Fibroblast of gingiva (primary cell): ENCODE measurements at places on chromosomes 16 and 17.

DNA sequence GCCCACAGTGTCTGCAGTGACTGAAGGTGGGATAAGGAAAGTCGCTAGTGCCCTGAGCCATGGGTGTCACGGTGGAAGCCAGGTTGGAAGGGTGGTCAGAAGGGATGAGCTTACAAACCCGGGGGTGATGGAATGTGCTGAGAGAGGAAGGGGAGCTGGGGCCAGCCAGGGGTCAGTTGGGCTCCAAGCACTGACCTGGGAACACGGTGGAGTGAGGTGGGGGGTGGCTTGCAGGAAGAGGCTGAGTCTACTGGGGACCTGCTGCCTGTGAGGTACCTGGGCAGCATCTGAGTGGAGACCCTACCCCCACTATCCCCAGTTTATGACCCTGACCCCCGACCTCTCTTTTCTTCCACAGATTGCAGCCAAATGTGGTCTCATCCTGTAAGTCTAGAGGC is 3.1 kb downstream of the TMEM92 start:
- no peak for DNase-seq

DNA sequence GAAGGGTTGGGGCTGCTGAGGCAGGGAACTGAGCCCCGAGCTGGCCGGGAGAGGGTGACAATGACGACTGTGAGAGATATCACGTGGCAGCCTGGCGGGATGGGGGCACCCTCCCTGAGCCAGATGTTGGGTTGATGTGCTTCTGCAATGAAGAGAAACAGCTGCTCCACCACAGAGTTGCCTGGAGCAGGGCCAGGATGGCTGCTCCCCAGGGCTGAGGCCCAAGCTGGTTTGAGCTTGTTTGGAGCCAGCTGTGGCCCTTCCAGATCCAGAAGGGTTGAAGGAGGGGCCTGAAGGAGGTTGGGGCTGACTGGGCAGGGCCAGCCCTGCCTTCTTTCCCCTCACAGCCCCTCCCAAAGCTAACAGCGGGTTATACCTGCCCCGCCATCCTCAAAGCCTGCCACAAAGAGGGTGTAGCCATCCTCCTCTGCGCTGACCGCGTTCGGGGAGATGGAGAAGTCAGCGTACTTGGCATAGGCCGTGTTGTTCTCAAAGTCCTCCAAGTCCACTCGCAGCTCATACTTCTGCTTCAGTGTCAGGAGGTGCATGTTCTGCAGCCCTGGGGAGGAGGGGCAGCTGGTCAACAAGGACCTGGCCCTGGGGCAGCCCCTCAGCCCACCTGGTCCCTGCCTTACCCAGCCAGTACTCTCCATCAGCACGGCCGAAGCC is 2.1 kb downstream of the MFAP4 start:
- DNase-seq: peak; percentile 97

DNA sequence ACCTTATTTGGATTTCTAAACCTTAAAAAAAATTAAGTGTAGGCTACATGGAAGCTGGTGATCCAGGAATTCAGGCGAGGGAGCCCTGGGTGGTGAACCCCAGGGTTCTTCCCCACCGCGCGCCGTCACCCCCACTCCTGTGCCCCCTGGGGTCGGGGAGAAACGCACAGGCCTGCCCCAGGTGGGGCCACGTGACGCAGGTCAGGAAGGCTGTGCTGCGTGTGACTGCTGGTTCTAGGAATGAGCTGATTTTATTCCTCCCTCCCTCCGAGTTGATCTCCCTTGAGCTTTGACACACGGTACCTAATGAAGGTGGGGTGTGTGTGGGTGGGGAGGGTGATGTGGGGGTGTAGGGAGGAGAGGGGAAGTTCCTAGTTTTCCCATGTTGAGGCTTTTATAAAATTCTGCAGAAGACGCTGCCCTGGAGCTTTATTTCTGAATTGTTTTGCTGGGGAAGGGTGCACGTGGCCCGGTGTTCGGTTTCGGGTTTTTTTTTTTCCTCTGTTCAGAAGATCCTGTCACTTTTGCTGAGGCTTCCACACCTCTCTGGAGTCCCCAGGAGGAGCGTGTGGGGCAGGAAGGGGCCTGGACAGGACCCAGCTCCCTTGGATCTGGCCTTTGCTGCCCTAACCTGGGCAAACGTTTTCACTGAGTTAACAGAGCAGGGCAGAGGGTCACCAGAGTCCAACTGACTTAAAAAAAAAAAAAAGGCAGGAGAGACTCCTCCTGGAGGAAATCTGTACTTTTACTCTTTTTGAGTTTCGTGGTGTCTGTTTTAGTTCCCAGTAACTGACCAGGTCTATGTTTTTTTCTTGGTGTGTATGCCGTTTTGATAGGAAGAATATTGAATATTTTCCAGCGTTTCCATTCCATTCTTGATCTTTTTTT is 55.8 kb upstream of the GSE1 start:
- no peak for DNase-seq

- no peak for DNase-seq
Measured at GRCh38 chr17:6066183-6066948, 3.8 kb upstream of the WSCD1 start.

DNA sequence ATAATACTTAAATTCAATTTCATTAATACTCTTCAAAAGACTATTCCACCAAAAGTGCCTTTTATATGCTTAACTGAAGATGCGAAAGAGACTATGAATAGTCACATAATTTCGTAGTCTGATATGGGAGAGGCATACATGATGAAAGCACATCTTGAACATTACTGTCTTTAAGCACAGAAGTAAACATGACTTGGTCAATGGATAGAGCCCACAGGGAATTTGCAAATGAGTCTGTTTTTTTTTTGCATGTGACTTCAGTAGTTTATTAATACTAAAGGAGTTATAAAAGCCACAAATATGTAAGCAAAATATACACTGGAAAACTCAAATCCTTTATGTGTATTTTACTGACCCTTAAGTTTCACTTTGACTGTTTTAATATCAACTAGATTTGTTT is 15.9 kb downstream of the ADPRM start:
- DNase-seq: peak; percentile 74
